Activated CD4-positive, CD25-positive, alpha-beta regulatory T cell treated with anti-CD3 and anti-CD28 coated beads, Interleukin-2, amount 50 U/mL, for 72 hours (primary cell): ENCODE measurements at places on chromosomes 3 and 15.

- no peak for DNase-seq
Measured at GRCh38 chr3:151644020-151644620, 89.6 kb upstream of the AADACL2 start.

- no peak for DNase-seq
Measured at GRCh38 chr3:140573011-140573410, 104.9 kb upstream of the TRIM42 start.

GRCh38 chr15:94231723-94232468 lies 535 bp downstream of the MCTP2 start:
- no peak for DNase-seq

DNA sequence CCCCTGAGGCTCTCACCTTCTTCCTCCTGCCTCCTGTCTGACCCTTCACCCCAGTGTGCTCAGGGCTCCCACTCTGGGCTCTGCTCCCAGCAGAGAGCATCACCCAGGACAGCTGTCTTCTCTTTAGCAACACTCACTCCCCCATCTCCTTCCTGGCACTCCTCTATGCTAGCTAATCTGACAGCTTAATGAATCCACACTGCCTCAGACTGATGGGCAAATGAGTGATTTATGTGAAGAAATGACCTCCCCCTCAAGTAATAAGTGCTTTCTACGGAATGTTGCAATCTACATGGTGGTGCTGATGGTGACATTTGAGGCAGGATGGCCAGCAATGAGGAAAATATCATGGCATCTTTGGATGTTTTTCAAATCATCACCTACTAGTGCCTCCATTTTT lies 83.6 kb downstream of the LSM3 start:
- DNase-seq, result no peak

GRCh38 chr15:98769867-98770266 lies 121.5 kb downstream of the IGF1R start:
- DNase-seq, result no peak

DNA sequence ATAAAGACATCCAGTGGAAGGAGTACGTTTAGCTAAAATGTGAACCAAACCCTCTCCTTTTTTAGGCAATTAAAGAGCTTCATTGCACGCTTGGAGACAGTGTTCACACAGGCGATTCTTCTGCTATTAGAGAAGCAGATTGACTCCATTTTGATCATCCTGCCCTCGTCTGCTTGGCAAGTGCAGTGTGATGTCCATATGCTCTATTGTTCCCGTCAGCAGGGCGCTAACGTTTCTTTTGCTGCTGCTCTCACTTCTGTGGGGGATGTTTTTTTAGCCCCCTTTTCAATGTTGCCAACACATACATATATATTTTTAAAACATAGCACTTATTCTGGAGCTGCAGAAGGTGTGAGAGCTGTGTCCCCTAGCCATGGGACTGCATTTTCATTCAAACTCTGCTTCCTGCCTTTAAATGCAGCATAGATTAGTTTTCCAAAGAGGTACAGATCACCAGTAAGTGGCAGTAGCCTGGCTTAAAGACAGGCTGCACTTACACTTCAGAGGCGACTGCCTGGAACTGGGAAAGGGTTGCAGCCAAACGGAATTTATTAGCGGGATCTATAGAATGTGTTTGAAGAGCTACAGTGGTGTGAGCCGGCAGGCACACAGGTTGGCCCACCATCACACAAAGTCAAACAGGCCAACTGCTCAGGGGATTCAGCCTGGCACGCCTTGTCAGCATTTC lies 292.6 kb upstream of the DPH6 start:
- no peak for DNase-seq

GRCh38 chr3:150830094-150830681 lies 67.2 kb upstream of the SIAH2 start:
- no peak for DNase-seq

DNA sequence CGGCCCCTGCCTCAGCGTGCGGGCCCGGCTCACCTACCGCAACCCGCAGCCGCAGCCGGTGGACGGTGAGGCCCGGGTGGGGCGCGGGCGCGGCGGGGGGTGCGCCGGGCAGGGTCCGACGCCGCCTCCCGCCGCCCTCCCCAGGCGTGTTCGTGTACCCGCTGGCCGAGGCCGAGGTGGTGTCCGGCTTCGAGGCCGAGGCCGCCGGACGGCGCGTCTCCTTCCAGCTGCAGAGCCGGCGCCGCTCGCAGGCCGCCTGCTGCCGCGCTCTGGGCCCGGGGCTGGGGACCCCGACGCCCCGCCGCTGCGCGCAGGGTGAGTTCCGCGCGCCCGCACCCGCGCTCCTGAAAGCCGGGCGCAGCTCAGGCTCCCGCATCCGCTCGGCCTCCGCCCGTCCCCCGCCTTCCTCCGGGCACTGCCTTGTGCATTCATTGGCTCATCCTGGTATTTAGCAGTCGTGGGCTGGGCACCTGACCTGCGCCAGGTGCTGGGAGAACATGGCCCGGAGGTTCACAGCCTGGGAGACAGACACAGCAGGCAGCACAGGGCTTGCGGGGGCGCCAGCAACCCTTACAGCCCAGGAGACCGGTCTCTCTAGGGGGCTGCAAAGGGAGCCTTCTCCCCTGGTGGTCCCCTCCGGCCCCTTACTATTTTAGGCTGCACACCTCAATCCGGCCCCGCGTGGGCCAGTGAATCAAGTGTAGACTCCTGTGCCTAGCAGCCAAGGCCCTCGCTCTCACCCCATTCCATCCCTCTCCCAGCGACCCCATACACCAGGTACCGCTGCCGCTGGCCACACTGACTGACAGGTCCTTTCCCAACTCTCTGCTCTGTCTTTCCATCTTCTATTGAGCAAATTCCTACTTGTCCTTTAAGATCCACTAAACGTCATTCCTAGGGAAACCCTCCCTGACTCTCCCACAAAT lies 1.5 kb downstream of the VWA5B2 start:
- DNase-seq, result no peak

DNA sequence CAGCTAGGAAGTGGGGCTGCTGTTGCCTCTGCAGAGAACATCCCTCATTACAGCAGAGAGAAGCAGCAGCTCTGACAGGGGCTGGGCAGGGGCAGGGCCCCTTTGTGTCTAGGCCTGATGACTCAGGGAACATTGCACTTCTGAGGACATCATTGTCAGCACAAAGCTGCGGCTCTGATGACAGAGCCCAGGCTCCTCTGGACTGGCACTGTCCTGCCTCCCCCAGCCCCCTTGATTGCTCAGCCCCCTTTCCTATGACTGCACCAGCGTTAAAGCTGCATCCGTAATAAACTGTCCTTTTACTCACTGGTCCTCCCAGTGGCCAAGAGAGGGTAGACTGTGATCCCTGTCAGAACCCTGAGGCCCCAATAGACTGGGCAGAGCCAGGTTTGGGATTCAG lies 18.3 kb downstream of the TRH start:
- DNase-seq, result no peak

GRCh38 chr3:94083261-94083660 lies 20.4 kb downstream of the NSUN3 start:
- DNase-seq, result no peak

- DNase-seq, result no peak
Measured at GRCh38 chr15:57573151-57573550, 18.6 kb upstream of the MYZAP start.

DNA sequence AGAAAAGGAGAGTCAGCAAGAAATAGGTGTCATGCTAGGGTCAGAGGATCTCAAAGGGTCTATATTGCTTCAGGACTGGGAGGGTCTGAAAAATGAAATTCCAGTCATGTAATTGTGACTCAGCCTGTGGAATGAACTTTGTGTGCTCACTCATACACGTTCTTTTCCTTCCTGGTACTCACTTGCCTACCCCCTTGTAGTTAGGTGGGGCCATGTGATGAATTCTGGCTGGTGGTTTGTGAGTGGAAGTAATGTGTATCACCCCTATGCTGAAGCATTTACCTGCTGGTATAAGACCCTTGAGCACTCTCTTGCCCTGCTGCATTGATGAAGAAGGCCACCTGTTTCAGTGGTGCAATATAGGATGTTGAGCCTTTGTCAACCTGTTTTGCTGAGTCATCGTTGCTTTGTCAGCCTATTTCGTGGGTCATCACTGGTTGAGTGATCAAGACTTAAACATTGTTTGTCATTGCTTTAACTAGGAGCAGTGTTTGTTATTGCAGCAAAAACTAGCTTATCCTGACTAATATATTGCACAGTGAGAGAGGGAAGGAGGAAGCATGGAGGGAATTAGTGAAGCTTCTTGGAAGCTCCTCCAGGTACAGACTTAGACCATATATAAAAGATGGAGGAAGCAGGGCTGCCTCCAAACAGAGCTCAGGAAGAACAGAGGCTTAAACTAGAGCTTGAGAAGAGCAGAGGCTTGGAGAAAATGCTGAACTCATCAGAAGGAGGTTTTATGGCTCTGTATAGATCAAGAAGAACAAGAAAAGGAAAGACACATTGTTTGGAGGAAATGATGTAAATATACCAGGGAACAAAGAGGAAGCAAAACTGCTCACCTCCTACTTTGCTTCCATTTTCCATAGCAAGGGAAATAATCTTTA lies 28.9 kb downstream of the TLNRD1 start:
- DNase-seq, result no peak

GRCh38 chr3:141302364-141303141 lies 65.8 kb upstream of the ZBTB38 start:
- DNase-seq, result no peak

- DNase-seq, result no peak
Measured at GRCh38 chr15:81410318-81410753, 36.3 kb upstream of the TMC3 start.

DNA sequence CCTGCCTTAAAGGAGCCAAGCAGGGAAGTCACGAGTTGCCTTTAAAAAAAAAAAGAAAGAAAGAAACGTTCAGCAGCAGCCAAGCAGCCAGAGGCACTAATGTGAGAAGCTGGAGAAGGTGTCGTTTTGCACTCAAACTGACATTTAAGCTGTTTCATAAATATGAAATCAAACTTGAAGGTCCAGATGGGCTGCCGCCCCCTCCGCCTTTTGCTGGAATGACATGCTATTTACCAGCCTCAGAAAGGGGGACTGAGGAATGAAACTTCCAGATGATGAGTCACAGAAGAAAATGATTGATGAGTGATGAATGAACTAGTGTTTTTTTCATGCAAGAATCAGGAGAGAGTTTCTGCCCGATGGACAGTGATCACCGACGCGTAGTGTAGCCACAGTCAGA lies 396.8 kb downstream of the IGSF11 start:
- DNase-seq, result no peak

DNA sequence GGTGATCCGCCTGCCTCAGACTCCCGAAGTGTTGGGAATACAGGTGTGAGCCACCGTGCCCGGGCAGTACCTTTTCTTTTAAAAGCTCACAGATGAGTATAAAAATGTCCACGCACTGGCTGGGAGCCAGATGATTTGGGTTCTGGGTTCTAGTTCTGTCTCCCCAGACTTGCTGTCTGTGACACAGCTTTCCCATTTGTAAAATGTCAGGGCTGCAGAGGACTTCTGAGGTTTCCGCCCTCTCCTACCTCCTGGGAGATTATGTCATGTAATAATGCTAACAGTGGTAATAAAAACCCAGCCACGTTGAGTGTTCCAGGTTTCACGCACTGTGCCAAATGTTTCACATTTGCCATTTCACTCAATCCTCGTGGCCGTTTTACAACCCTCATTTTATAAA lies 1.3 kb upstream of the PPP4R2 start:
- no peak for DNase-seq

DNA sequence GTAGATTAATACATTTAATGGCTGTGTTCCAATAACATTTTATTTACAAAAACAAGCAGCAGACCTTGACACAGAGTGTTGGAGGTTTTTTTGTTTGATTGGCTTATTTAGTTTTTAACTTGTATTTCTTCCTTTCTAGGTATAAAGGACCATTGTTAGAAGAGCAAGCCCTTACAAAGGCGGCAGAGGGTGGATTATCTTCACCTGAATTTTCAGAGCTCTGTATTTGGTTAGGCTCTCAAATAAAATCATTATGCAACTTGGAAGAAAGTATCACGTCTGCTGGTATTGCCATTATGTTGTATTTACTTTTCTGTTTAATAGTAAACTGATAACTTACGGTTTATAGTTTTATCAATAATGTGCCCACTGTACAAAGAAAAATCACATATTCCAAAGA lies 10.0 kb downstream of the FAM98B start:
- no peak for DNase-seq

- no peak for DNase-seq
Measured at GRCh38 chr3:37861620-37862041, at the start of gene CTDSPL. Gene CTDSPL (plus strand): TSS chr3:37861880. CDS start chr3:37862200, 320 bp downstream.

DNA sequence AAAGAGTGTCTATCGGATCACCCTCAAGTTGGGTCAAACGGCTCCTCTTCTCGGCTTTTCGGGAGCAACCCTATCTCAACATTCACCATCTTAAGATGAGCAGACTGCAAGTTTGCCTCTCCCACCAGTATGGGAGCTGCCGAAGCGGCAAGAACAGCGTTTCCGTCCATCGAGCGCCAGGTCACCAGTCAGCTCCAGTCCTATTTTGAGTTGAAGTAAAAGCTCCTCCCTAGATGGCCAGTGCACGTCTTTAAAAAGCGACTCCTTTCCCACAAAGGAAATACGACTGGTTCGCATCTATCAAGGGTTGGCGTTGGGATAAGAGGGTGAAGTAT lies 369 bp upstream of the U2SURP start:
- DNase-seq, result peak; percentile 62

- no peak for DNase-seq
Measured at GRCh38 chr15:40062816-40063562, 24.0 kb upstream of the SRP14 start.

DNA sequence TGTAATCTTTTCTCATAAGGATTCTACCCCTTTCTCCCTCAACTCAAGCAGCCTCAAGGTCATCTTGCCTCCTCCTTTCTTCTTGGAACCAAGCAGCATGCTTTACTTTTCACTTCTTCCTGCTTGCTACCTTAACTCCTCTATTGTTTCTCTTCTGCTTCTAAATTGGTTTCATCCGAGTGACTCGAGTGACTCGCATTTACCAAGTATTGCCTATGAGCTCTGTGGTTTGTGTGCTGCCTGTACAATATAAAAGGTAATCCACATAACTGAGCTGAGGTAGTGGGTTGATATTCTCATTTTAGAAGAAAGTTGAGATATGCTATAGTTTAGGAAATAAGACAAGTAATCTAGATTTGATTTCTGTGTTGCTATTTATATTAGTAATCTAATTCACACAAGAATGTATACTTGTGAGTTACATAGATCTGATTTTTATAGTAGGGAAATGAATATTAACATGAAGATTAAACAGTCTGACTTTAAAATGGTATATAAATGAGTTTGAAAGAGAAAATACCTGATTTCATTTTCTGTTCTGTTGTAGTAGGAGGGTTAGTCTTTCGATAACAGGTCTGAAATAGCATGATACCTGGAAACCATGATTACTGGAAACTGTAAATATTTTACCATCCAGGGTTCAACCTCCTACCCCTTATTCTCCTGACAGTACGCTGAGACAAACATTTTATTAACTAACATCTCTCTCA lies 5.5 kb downstream of the HHLA2 start:
- no peak for DNase-seq

GRCh38 chr15:76181705-76182107 lies 121.9 kb downstream of the TMEM266 start:
- no peak for DNase-seq

- DNase-seq, result no peak
Measured at GRCh38 chr3:14789640-14790285, 29.0 kb upstream of the FGD5 start.

- DNase-seq, result no peak
Measured at GRCh38 chr3:178634975-178635374, 98.7 kb downstream of the KCNMB2 start.

- DNase-seq, result no peak
Measured at GRCh38 chr15:66681395-66681794, 20.6 kb upstream of the SMAD6 start.

GRCh38 chr3:96192966-96193550 lies 621.3 kb upstream of the EPHA6 start:
- no peak for DNase-seq
